ENCODE measurements at places on chromosomes 12 and 14.
A peak's percentile ranks its signal among the peaks of the same experiment; 100 is the strongest.

DNA sequence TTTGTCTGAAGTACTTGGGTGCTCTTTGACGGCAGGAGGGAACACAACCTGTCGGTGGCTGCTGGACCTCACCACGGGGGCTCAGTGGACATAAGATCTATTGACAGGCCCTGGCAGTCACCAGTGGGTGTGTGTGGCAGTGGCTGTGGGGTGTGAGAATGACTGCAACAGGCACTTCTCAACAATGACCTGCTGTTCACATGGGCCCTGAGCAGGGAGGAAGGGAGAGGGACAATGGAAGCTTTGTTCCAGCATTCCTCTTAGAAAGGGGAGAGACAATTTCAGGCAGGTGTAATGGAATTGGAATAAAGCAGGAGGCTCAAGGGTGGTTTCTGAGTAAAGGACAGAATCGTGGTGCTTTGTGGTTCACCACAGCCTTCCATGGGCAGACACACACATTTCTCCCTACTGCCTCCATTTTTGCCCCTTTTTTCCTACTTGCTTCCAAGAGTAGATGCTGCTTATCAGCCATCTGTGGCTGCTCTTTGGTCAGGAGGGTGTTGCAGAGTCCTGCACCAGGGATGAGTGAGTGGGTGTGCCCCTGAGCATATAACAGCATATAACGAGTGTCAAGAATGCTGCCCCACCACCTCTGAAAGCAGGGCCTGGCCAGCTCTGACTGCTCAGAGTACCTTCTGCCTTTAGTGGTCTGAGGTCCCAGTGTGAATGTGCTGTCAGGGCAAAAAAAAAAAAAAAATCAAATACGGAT, 267.7 kb downstream of the RASSF9 start:
- DNase-seq = no peak

DNA sequence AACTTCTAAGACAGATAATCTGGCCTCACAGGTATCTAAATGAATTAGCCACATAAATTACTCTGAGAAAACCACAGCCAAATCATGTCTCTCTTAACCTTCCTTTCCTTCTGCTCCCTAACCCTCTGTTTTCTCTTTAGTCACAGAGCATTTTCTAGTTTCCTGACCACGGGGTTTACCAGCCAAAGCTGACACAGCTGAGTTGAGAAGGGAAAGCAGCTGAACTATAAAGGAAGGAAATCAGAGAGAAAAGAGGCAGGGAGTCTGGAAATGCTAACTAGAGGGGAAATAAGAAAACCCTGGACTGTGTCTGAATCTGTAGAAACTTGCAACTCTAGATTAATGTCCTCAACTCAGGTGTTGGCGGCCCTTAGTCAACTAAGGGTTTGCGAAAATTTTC, 24.4 kb downstream of the ANKS1B start:
- DNase-seq = no peak

GRCh38 chr12:115388139-115388538, 704.2 kb upstream of the TBX3 start:
- DNase-seq = no peak

DNA sequence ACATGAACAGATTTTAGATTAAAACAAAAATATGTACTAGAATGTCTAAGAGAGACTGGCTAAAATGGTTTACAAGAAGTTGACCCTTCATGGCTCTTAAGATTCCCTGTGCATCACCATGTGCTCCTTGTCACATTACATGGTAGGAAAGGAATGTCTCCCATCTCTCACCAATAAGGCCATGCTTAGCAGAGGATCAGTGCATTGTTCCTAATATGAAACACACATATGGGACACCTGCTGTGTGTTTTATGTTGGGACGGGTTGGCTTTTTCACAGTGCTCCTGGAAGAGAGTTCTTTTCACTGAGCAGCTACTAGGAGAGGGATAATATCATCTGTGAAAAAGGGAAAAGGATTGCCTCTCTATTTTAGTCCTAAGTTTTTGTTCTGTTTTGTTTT, 9.6 kb downstream of the PFKM start:
- no peak for DNase-seq

DNA sequence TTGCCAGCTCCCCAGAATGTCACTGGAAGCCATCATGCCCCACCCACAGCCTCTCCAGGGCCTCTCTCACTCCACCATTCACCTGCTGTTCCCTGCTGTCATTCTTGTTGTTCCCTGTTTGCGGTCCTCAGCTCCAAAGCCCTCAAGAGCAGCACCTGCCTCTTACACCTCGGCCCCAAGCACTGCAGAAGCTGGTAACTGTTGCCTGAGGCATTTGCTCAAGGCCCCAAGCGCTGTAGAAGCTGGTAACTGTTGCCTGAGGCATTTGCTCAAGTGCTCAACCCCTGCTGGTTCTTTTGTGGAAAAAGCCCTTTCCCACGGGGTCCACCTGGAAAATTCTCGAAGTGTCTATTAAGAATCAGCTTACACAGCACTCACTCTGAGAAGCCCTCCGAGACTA, 78.0 kb downstream of the ARL6IP4 start:
- no peak for DNase-seq

DNA sequence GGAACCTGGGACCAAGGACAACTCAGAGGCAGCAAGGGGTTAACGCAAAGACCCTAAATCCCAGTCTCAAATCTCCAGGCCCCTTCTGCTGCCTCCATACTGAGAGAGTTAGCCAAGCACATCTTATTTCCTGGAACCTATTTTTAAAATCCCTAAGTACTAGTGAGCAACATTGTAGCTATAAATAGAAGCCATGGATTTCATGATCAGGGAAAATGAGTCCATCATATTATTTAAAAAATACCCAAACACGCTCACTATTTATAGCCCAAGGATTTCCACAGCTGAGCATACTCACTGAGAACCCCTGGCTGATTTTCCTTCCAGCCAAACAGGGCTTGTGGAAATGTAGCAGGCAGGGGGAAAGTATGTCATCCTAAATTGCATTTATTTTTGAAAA, 19.4 kb upstream of the TUNAR start:
- no peak for DNase-seq

DNA sequence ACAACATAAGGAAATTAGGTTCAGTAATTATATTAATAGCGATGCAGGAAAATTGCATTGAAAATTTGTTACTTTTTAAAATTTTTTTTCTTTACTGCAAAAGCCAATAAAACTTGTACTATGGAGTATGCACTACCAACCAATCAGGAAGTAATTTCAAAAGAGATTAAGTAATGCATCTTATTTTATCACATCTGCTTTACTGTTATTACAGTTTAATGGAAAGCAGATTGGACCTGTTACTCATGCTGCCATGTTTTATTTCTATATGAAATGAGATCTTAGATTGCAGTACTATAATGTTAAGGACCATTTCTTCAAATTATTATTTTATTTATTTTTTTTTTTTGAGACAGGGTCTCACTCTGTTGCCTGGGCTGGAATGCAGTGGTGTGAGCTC, 1.7 kb upstream of the STRN3 start:
- no peak for DNase-seq

DNA sequence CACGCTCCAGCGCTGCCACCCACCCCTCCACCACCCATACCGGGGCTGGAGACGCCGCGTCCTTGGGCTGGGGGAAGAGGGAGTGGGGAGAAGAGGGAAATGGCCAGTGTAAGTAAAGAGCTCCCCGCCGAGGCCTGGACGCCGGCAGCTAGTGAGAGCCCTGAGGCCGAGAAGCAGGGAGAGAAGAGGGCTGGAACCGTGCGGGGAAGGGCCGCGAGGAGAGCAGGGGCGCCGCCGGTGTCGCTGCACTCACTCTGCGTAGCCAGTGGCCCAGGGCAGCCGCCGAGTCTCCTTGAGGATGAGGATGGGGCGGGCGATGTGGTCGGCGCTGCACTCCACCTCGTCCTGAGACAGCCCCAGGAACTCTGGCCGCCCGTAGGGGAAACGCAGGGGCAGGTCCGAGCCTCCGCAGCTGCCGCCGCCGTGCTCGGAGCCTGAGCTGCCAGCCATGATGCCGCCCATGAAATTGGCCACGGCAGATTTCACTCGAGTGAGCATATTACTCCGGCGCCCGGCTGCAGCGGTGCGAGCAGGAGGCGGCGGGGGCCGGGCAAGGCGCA, 631 bp downstream of the PPM1H start:
- peak; percentile 65 for DNase-seq

DNA sequence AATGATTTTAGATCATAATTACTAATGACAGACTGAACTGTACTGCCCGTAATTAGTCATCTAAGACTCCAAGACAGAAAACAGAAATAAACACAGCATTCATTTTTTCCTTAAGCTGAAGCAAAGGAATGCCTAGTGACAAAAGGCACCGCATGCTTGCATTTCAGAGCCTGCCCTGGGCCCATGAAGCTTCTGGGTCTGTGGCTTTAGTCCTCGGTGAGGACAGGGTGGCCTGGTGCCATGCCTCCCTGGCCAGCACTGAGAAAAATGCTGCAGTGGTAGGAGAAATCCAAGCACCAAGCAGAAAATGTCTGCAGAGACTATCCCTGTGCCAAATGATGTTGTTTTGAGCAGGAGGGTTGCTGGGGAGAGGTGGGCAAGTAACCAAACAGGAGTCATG, 171.6 kb downstream of the CALM1 start:
- peak; percentile 46 for DNase-seq

DNA sequence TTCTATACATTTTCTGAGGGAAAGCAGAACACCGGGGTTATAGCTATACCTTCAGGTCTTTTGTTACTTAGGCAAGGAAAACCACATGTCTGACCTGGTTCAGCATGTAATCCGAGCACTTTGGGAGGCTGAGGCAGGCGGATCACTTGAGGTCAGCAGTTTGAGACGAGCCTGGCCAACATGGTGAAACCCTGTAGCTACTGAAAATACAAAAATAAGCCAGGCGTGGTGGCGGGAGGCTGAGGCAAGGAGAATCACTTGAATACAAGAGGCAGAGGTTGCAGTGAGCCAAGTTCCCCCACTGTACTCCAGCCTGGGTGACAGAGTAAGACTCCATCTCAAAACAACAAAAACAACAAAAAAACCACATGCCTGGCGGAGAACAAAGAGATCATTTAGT, 177.6 kb downstream of the ACSS3 start:
- DNase-seq = no peak

DNA sequence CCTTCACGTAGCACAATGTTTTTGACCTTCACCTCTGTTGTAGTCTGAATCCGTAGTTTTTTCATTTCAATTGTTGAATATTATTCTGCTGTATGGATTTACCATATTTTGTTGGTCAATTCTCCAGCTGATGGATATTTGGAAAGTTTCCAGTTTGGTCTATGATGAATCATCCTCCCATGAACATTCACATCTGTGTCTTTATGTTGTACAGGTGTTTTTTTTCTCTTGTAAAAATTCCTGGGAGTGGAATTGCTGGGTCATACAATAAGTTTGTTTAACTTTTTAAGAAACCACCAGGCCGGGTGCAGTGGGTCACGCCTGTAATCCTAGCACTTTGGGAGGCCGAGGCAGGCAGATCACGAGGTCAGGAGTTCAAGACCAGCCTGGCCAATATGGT, 36.7 kb upstream of the GNG2 start:
- no peak for DNase-seq

DNA sequence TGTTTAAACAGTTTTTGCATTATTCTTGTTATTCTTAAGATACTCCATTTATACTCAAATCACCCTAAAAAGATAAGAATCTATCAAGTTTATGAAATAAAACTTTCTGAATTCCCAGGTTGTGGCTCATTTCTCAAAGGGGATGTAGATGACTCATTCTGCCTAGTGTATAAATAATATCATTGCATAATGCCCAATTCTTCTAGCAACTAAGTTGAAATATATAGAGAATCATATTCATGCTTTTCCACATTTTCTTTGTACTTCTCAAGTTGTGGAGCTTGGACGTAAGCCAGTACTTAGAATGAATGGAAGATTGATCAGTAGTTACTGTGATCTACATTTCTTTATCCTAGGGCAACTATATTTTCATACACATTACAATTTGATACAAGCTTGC, 201.1 kb downstream of the PPFIA2 start:
- DNase-seq = no peak

DNA sequence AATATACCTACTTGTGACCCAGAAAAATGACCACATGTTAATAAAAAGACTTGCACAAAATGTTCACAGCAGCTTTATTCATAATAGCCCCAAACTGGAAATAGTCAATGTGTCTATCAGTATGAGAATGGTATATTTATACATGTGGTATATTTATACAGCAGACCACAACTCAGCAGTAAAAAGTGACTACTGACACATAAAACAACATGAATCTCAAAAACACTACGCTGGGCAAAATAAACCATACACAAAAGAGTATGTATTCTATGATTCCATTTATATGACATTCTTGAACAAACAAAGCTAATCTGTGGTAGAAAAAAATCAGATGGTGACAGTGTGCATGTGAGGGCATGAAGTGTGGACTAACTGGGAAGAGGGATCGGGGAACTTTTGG, 35.1 kb downstream of the ARF6 start:
- no peak for DNase-seq

- DNase-seq = no peak
Observed at GRCh38 chr14:71089971-71090370, 182.7 kb downstream of the PCNX1 start.

- no peak for DNase-seq
Observed at GRCh38 chr12:1592444-1593173, 1.8 kb downstream of the FBXL14 start.

GRCh38 chr14:103232031-103232808, 101.8 kb upstream of the EIF5 start:
- no peak for DNase-seq

DNA sequence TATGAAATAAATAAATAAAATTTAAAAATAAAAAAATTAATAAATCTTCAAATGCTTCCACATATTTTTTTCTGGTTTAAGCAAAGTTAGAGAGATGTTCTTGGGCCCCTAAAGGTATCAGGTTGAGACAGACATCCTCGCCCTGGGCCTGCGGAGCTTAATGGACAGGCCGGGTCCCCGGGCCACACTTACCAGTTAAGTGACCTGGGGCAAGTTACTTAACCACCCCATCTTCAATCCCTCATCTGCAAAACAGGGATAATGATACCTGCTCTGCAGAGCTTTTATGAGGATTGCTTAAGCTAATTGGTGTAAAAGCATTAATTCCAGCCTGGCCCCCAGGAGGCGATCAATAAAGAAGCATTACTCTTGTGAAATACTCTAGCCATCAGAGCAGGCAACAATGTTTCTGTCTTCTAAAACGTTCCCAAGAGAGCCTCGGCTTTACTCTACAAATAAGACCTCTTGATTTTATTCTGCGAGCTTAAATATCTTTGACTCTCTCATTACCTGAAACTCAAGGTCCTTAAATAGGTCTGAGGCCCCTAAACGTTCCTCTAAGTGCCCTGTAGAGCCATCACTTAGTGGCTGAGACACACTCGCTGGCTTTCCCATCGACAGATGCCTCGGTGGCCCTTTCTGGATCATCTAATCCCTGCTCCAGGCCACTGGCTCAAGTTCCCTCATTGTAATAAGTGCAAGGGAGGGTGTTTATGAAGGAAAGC, 81.1 kb upstream of the DIO3 start:
- no peak for DNase-seq

DNA sequence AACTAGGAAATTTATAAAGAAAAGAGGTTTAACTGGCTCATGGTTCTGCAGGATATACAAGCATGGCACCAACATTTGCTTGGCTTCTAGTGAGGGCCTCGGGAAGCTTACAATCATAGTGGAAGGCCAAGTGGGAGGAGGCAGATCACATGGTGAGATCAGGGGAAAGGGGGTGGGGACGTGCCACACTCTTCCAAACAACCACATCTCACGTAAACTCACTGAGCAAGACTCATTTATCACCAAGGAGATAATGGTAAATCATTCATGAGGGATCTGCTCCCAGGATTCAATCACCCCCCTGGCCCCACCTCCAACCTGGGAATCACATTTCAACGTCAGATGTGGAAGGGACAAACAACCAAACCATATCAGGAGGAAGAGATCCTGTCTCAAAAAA, 35.8 kb downstream of the NUMB start:
- DNase-seq = no peak

GRCh38 chr12:4135919-4136605, 137.5 kb upstream of the CCND2 start:
- no peak for DNase-seq

Measured in anterior cingulate cortex (tissue), 58 donors.